ENCODE measurements at places on chromosomes 3 and 15.

DNA sequence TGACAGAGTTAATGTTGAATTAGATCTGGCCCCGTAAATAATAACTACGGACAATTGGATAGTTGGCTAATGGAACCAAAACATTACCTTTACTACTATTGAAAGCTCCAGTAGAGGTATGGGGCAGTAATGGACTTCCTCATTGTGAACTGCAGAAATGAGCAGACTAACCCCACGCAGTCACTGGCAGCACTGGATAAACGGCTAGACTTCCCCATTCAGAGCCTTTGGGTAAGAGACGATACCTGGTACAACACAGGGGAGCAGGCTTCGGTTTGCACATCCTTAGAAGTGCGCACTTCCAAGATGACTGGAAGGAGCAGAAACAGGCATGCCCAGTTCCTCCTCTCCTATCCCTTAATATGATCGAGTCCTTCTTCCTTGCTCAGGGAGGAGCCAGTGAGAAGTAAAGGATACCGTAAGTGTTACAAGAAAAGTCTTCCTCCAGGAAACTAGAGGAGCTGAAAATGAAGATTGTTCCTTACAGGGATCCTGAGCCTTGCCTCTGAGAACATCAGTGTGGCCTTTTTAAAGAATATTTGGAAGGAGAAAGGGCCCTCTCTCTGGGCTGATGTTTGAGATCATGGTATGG lies 100.5 kb upstream of the NECTIN3 start:
- no peak for DNase-seq

- DNase-seq = peak; percentile 70
These were observed 5.5 kb downstream of the AP3S2 start for GRCh38 chr15:89888214-89888804.

DNA sequence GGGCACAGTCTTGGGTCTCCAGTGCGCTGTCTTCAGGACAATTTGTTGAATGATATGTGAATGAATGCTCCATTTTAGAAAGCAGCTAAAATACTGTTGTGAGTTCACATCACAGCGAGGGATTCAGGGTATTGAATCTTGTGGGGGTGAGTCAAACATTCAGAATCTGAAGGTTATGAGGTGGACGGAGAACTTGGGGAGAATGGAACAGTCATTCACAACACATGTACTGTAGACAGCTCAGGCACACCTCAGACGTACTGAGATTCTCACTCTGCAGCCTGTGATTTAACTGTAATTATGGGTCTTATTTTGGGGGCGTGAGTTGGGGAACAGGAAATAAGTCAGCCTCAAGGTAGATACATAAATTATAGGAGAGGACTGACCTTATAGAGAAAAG lies 13.9 kb downstream of the CRYBG3 start:
- no peak for DNase-seq

- DNase-seq = no peak
These were observed 21.9 kb downstream of the LTF start for GRCh38 chr3:46442576-46443530.

GRCh38 chr15:65996901-65997300 lies 127.6 kb downstream of the RAB11A start:
- no peak for DNase-seq

DNA sequence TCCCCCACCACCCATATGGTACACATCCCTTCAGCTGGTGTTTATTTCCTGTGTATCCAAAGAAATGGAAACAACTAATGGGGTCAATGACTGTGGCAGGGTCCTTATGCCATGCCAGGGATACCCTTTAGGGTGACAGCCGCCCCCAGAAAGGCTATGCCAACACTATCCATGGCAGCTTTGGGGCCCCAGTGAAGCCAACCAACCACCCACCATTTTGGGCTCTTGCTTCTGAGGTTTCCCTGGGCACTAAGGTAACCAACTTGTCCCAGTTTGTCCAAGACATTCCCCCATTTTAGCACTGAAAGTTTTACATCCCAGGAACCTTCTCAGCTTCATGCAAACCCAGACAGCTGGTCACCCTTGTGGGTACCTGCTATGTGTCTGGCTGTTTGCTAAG lies 233.1 kb downstream of the VPS13C start:
- DNase-seq = no peak

GRCh38 chr3:175598740-175599139 lies 739.6 kb downstream of the NAALADL2 start:
- DNase-seq = no peak

GRCh38 chr15:85120351-85121113 lies 138.9 kb downstream of the PDE8A start:
- no peak for DNase-seq

DNA sequence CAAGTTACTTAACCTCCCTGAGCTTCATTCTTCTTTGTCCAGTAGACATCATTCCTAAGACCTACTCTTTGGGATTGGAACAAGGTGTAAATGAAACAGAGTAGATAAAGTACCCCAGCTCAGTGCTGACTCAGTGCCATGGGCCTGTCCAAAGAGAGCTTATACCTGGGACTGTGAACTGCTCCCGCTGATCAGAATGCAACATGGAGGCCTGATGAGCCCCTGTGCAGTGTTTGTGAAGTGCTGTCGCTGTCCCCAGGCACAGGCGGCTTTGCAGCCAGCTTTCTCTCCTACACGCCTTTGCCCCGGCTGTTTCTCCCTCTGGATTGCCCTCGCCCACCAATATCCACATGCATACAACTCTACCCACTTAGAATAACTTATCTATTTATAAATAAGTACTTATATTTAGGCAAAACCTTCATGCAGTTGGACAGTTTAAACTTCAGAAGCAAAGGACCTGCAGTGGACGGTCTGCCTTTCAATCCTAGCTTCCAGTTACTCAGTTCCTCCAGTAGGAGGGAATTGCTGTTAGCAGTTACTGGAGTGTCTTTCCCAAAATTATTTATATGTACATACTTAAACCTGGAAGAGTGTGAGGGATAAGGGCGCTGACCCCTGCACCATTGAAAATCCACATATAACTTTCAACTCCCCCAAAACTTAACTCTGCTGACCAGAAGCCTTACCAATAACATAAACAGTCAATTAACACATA lies 80.0 kb downstream of the CORO2B start:
- DNase-seq = no peak

DNA sequence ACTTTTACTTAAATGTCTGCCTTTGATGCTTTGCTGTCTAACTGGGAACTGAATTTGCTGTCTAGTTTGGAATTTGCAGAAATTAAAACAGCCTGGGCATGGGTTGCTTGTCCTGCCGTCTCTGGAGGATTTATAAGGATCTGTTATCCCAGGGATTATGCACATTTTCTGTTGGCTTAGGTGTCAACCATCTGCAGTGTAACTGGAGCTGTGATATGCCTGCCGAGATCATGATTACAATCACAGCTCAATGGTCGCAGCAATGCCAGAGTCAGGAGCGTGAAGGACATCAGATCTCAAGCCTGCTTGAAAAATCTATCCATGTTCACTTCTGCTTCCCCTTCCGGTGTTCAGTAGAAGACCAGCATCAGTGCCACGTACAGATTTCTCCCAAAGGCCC lies 41.8 kb upstream of the SETMAR start:
- DNase-seq = no peak

GRCh38 chr3:43338295-43338694 lies 52.0 kb downstream of the SNRK start:
- DNase-seq = no peak

- peak; percentile 9 for DNase-seq
These were observed 744 bp downstream of the ZNF619 start for GRCh38 chr3:40477666-40478065.

DNA sequence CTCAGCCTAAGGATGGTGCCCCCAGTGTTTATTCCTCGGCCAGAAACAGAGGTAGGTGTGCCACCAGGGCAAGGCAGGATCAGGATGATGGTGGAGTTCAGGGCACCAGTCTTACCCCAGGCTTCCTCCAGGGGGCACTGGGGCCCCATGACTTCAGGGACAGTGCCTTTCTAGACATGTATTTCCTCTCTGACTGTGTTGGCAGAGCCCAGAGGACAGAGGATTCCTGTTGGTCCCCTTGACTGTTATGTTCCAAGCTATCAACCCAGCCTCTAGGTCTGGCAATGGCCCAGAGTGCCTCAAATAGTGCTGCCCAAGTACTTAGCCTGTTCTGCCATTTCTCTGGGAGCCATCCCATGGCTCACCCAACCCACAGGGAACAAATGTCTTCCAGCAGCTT lies 2.8 kb downstream of the HEMK1 start:
- peak; percentile 79 for DNase-seq

GRCh38 chr15:37100966-37101215 lies 542 bp upstream of the MEIS2 start:
- no peak for DNase-seq

GRCh38 chr3:68271145-68271544 lies 616.7 kb upstream of the SUCLG2 start:
- DNase-seq = no peak

DNA sequence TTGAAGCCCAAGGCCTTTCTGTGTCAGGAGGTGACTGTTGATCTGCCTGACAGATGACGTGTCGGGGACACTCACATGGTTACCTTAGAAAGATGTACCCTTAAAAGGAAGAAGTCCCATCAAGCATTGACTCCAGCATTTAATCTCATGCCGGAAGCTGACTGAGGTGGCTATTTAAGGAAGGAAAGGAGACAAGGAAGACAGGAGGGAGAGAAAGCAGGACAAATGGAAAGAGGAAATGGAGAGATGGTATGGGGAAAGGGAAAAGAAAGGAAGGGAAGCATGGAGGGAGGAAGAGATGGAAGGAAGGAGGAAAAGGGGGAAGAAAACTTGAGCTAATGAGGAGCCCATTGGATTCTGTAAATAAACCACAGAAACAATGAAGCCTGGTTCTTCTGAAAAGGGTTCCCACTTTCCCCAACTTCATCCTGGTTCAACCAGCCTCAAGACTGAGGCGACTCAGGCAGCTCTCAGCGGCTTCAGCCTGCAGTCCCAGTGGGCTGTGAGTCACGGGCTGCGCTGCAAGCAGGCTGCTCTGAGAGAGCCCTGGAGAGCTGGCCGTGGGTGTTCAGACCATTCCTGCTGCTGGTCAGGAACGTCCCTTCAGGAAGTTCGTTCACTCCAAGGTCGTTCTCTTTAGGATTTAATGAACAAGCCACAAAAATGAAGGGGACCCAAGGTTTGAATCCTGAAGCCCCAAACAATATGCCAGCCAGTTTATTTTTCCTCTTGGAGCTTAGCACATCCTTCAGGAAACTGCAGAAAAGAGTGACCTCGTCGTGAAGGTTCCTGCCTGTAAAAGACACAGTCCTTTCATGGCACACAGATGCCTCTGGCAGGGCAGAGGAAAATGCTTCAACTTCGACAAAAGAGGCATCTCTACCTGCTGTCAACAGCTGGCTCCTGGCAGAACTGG lies 69.6 kb upstream of the THBS1 start:
- peak; percentile 85 for DNase-seq

GRCh38 chr3:32958509-32958908 lies 7.1 kb downstream of the CCR4 start:
- no peak for DNase-seq

GRCh38 chr15:77208241-77208640 lies 137.3 kb upstream of the TSPAN3 start:
- no peak for DNase-seq

DNA sequence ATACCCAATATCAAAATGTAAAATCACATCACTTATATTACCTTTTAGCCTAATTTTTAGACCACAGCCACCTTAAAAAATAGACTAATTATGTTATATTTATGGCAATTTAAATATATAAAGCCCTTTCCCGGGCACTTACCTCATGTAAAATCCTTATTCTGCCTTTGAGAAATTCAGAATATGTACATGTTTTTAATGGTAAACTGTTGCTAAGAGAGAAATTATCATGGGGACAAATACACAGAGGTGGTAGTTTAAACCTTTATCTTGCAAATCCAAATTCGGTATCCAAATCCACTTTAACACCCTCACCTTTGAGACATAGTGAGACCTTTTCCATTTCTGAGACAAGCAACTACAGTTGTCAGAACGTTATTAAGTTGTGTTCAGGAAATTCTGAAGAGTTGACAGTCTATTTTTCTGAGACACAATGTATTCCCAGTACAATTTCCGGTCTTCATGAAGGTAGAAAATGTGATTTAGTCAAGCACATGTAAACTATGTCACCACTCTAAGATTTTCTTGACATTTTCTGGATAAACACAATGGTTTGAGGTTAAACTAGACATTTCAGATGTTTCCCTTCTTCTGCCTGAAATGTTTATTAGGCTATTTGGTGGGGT lies 10.6 kb upstream of the VGLL3 start:
- DNase-seq = no peak

GRCh38 chr15:99174567-99175395 lies 69.9 kb downstream of the SYNM start:
- peak; percentile 25 for DNase-seq

- peak; percentile 55 for DNase-seq
These were observed 635 bp downstream of the TUBGCP5 start for GRCh38 chr15:23038726-23039142.

GRCh38 chr3:171286580-171287249 lies 173.5 kb downstream of the TNIK start:
- DNase-seq = peak; percentile 24

- DNase-seq = no peak
These were observed 425.9 kb downstream of the EPHA3 start for GRCh38 chr3:89533275-89533674.

DNA sequence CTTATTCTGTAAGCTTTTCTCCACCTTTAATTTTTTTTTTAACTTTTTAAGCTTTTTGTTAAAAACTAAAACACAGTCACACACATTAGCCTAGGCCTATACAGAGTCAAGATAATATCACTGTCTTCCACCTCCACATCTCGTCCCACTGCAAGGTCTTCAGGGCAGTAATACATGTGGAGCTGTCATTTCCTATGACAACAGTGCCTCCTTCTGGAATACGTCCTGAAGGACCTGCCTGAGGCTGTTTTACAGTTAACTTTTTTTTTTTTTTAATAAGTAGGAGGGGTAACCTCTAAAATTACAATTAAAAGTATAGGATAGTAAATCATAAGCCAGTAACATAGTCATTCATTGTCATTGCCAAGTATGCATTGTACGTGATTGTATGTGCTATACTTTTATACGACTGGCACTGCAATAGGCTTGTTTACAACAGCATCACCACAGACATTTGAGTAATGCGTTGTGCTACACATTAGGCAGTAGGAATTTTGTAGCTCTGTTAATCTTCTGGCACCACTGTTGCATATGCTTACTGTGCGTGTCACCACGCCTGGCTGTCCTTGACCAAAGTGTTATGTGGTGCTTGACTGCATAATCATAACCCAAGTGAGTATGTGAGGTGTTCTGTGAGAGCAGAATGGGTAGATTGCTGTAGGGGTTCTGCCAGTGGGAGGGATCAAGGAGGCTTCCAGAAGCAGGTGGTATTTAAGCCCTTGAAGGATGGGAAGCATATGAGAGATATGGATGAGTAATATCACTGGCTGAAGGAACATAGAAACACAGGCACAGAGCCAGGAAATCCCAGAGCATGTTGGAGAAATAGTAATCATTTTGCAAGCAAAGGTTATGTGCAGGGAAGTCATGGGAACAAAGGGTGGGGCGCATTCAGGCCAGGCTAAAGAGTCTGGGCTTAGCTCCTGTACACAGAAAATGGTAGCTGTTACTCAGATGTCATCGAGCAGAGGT lies 18.3 kb downstream of the FBXO22 start:
- DNase-seq = peak; percentile 75

GRCh38 chr15:101476756-101477155 lies 12.8 kb downstream of the PCSK6 start:
- DNase-seq = no peak

GRCh38 chr3:196055683-196056270 lies 26.1 kb downstream of the TFRC start:
- no peak for DNase-seq
